Left renal pelvis (tissue), 4 donors: ENCODE measurements at places on chromosomes 16 and 17.

DNA sequence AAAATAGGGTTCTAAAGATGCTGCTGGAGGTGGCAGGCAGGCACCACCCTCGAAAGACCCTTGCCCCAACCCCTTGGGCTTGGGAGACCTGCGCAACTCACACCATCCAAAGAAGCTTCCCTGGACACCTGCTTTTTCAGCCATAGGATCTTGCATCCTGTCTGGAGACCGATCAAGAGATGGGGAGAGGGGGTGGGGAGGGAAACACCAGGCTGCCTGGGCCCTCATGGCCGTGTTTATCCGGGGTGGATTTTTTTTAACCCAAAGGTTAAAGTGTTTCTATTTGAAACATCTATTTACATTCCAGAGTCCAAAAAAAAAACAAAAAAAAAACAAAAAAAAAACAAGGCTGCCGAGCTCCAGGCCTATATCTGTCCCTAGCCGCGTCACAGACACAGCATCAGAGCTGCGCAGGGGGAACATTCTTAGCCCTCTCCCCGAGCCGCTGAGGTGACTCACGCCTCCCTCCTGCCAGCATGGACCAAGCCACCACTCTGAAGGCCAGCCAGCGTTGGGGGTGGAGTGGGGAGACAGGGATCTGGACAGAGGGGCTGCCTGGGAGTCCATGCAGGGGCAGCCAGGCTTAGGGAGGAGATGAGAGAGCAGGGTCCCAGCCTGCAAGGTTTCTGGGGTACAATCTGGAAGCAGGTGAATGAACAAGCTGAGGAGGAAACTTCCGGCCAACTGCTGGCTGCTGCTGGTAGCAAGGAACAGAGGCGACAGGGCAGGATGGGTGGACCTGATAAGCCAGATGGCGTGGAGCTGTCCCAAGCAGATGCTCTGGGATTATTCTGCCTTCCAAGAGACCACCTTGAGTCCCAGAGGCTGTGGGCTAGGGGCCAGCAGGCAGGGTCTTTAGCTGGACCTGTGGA lies 14.8 kb downstream of the HDAC5 start:
- no peak for DNase-seq

GRCh38 chr16:19583665-19584300 lies 28.3 kb downstream of the VPS35L start:
- peak; percentile 8 for DNase-seq

DNA sequence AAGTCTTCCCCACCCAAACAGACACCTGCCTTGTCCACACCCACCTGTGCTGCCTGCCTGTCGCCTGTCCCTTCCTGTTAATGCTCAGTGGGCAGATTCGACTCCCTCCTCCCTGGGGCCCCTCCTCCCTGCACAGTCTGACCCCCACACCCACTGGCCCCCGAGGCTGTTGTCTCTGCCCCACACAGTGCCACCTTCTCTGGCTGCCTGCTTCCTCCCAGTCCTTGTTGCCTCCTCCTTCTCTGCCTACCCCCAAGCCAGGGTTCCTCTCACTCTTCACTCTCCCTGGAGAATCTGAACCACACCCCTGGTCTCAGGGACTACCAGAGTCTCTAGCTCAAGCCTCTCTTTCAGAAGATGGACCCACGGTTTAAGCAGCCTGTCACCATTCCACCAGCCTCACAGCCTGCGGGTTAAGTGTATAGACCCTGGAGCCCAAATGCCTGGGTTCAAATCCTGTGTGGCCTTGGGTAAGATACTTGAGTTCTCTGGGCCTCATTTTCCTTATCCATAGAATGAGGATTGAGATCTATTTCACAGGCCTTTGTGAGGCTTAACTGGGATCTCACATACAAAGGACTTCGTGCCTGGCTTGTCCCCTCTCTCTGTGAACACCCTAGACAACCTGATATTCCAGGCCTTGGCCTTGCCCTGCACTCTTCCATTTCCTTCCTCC lies 3.8 kb upstream of the ARHGAP23 start:
- DNase-seq, result no peak

DNA sequence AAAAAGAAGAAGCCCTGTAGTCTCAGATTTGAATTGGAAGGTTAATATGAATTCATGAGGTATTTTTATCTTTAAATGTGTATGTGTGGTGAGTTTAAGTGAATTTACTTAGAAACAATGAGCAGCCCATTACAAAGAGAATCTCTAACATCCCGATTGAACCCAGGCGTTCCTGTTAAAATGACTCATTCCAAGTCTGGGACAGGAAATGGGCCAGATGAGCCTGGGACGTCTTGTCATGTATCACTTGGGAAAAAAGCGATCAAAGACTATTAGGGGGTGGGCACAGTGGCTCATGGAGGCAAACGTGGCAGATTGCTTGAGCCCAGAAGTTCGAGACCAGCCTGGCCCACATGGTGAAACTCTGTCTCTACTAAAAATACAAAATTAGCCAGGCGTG lies 81.6 kb downstream of the SEC14L1 start:
- no peak for DNase-seq

DNA sequence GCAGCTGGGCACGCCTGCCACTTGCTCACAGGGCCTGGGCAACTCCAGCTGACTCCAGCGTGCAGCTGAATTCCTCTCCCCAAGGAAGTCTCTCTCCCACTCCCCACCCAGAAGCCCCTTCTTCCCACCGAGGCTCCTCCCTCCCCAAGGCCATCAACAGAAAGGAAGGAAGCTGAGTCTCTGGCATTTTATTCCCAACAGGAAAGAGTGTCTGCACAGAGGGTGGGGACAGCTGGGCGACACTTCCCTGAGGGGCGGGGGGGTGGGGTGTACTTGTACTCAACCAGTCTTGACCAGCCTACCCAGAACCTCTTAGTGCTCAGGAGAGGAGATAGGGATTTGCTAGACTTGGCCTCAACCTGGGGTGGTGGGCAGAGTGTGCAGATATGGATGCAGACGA lies at the start of gene EXOC3L1:
Gene EXOC3L1 (minus strand): TSS at position 96 of the 400 bp plus-strand sequence. CDS start 460 bp downstream, outside the sequence.
- DNase-seq, result no peak

DNA sequence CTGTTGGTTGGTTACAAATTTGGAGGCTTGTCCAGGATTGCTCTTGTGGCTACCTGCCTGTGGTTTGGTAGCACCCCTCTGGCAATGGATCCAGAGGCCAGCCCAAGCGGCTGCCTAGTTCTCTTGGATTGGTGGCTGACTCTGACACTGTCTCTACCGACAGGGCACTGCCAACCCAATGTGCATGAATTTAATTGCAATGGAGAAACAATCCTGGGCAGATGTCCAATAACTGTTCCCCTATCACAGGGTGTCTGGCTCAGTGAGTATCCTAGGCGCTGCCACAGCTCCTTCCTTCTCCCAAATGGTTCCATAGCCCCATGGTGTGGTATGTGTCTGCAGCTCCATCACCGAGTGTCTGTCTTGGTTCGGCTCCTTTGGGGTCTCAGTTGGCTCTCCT lies 19.5 kb downstream of the N4BP1 start:
- DNase-seq, result no peak

DNA sequence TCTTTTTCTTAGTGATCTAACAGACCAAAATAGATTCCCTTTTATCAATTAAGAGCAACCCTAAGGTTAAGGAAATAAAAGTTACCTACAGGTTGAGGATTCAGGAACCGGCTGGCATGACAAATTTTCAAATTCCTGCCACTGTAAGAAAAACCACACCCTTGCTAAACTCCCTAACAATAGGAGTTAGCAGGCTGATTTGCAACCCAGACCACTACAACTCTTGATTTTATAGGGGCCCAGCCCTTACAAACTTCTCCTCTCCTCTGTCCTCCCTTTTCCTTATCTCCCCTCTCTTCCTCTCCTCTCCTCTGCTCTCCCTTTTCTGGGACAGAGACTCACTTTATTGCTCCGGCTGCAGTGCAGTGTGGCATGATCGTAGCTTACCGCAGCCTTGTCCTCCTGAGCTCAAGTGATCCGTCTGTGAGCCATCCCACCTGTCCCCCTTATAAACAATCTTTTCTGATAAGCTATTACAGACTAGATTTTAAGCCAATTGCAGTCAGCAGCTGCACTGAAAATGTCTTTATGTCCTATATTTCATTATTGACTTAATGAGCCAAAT lies 418.9 kb downstream of the CDH8 start:
- no peak for DNase-seq

DNA sequence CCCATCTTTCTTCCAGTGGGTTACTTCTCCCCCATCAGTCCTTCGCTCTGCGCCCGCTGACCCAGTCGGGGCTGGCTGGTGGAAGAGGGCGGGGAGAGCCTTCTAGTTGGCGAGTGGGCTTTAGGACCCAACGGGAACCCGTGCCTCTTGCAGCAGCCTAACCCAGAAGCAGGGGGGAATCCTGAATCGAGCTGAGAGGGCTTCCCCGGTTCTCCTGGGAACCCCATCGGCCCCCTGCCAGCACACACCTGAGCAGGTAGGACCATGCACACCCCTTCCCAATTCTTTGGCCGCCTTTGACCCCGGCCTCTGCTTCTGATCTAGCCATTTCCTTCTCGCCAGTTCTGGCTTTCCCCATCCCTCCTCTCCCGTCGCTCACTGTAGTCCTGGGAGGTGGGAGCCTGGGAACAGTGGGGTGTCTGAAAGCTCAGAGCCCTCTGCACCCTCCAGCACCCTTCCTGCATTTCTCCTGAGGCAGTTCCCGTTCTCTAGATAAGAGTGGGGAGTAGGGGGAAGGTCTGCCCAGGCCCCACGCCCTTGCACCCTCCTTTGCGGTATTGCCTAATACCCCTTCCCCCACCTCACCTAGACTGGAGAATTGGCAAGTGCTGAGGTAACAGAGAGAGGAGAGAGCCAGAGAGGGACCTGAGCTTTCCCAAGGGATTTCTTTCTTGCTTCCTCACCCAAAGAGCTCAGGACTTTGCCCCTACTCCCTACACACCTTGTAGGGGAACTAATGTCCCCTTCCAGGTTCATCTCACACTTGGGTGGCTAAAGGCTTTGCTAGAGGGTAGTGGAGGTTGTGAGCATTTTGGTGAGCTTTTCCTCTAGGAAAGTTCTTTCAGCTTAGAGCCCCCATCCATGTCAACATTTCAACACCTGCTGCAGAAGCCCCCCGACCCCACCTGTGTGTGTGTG lies at the start of gene RARA:
Gene RARA (plus strand): TSS at position 150 of the 918 bp plus-strand sequence. CDS start 22,039 bp downstream, outside the sequence.
- no peak for DNase-seq

DNA sequence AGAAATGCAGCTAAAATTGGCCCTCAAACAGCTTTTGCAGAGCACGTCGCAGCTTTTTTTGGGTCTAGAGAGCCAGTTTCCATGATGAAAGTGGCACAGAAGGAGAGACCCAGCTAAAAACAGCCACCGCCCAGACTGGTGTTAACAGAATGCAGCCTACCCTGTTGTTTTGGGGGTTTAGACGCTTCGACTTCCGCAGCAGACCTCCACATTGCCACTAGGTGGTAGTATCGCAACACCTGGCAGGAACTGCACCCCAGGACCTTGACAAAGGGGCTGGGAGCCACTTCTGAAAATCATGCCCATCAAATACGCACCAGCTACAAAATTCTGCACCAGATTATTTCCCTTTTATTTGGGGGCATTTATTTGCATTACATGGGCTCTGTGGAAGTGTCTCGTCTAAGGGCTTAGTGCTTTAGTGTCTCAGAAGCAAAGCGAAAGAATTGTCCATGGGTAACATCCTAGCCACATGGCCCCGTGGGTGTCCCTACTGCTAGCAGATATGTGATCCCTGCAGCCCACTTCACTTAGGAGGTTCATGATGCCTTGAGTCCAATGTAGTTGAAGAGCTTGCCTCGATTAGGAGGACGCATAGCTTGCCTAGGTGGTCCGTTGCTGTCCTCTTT lies 167.1 kb downstream of the HAPSTR1 start:
- DNase-seq, result no peak

DNA sequence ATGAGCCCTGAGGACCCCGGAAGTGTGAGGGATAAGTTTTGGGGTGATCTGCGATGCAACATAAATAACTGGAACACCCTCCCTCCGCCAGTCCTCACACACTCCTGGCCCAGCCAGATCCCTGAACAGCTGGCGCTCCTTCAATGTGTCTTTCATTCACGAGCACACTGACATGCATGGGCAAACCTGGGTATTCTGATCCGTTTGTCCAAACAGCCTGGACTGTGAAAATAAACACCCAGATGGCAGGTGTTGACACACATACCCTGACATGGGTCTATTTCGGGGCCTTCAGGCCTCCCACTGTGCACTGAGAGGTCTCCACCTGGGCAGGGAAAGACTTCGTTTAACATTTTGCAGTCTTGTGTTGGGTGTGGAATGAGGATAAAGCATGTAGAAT lies 3.0 kb upstream of the CPNE2 start:
- no peak for DNase-seq

DNA sequence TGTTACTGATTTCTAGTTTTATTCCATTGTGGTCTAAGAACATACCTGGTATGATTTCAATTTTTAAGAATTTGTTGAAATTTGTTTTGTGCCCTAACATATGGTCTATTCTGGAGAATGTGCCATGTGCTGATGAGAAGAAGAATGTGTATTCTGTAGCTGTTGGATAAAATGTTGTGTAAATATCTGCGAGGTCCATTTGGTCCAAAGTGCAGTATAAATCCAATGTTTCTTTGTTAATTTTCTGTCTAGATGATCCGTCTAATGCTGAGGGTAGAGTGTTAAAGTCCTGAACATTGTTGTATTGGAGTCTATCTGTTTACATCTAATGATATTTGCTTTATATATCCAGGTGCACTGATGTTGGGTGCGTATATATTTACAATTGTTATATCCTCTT lies 9.9 kb downstream of the ACSM3 start:
- no peak for DNase-seq

GRCh38 chr17:8041979-8042378 lies 3.1 kb downstream of the ALOX15B start:
- DNase-seq, result no peak

DNA sequence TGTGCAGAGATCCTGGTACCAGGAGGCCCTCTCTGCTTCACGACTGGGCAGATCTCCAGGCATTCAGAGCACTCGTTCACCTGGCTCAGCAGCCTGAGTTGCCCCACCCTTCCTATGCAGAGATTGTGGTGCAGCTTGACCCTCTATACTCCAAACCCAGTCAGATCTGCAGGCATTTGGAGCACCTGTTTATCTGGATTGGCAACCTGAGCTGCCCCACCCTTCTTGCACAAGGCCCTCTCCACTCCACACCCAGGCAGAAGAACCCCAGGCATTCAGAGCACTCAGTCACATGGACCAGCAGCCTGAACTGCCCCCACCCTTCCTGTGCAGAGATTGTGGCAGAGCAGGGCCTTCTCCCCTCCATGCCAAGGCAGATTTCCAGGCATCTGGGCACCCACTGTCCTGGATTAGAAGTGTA lies 88.4 kb upstream of the CDH5 start:
- no peak for DNase-seq

GRCh38 chr17:72702136-72702735 lies 390.3 kb downstream of the SLC39A11 start:
- no peak for DNase-seq

DNA sequence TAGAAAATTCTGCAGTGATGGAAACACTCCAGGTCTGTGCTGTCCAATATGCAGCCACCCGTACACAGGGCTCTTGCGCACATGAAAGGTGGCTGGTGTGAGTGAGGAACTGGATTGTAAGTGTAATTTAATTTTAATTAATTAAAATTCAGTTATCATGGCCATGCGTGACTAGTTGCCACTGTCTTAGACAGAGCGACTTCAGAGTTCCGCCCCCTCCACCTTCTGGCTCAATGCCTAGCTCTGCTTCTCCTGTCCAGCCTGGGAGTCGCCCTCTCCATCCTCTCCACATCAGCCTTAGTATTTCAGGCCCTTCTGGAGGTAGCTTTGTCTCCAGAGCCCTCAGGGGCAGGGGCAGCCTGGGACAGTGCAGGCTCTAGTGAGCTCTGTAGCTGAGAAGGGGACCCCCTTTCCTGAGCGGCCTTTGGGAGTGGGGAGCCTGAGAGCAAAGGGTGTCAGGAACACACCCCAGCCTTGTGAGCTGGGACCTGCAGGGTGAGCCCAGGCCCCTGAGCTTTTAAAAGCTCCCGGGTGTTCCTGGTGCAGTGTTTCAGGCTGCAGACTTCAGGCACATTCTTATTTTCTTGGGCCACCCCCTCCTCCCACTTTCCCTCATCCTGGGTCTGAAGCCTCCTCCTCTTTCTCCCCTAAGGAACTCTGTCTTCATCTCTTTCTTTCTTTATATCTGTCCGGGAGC lies 99.4 kb downstream of the IRF8 start:
- DNase-seq, result no peak
